ENCODE measurements at places on chromosomes 2 and 18. TPM values are rescaled to one million over a fixed set of nuclear protein-coding genes. Genes with fewer than 3 reads are reported as not detected.

Gene TM4SF20
- polyA plus RNA-seq = not detected

Gene G6PC2
- not detected for polyA plus RNA-seq

Gene ASPRV1
- 1.1 TPM for polyA plus RNA-seq

GRCh38 chr2:171393487-171393886 is 40.3 kb downstream of the METTL8 start:
- H3K36me3 ChIP-seq = no peaks in the 10 kb centered on the region
- H3K27ac ChIP-seq = no peak overlapping the region
- H3K4me1 ChIP-seq = no peaks in the 10 kb centered on the region
- no peak overlapping the region for H3K4me3 ChIP-seq
- DNase-seq = no peak
- no peaks in the 10 kb centered on the region for H3K27me3 ChIP-seq

Measured in CD4-positive, alpha-beta memory T cell (primary cell).